ENCODE measurements at places on chromosomes 13 and 19. TPM values are rescaled to one million over a fixed set of nuclear protein-coding genes. Genes with fewer than 3 reads are reported as not detected.

DNA sequence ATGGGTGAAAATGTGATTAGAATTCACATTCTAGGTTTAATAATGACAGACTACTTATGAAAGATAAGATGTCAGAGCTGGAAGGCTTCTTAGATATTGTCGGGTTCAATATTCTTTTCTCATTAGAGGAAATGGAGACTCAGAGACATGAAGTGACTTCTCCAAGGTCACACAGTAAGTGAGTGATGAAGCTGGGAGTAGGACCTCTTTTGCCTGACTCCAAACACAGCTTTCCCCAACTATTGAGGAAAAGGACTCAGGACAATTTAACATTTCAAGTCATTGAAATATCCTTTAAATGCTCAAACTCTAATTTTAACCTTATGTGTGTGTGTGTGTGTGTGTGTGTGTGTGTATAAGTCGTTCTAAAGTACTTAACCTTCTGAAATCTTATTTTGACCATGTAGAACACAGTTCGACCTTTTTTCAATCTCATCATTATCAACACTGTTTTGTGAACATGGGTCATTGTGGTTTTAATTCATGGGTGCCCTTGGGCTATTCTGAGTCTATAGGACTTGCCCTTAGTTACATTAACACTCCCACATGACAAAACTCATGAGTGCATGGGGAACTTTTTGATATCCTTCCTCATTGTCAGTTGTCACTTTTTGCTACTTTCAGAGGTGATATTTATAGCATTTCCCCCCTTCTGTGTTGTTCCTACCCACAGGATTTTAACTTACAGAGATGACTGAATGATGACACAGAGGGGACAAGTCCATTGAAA lies 53.0 kb downstream of the LRCH1 start:
- H3K4me3 ChIP-seq, result no peak overlapping the region
- peaks cover 93% of the 10 kb centered on the region for H3K4me1 ChIP-seq
- H3K27ac ChIP-seq, result peak overlapping the region; percentile 66
- no peaks in the 10 kb centered on the region for H3K36me3 ChIP-seq

- H3K4me1 ChIP-seq, result no peaks in the 10 kb centered on the region
- no peaks in the 10 kb centered on the region for H3K36me3 ChIP-seq
- H3K27me3 ChIP-seq, result no peaks in the 10 kb centered on the region
- H3K27ac ChIP-seq, result no peak overlapping the region
These were observed 432.9 kb upstream of the PCDH9 start for GRCh38 chr13:67662997-67663396.

GRCh38 chr19:7010722-7011593 lies 10.3 kb downstream of the MBD3L2B start:
- no peaks in the 10 kb centered on the region for H3K27me3 ChIP-seq
- no peaks in the 10 kb centered on the region for H3K36me3 ChIP-seq
- no peak overlapping the region for H3K27ac ChIP-seq
- no peaks in the 10 kb centered on the region for H3K4me1 ChIP-seq
- DNase-seq, result no peak

DNA sequence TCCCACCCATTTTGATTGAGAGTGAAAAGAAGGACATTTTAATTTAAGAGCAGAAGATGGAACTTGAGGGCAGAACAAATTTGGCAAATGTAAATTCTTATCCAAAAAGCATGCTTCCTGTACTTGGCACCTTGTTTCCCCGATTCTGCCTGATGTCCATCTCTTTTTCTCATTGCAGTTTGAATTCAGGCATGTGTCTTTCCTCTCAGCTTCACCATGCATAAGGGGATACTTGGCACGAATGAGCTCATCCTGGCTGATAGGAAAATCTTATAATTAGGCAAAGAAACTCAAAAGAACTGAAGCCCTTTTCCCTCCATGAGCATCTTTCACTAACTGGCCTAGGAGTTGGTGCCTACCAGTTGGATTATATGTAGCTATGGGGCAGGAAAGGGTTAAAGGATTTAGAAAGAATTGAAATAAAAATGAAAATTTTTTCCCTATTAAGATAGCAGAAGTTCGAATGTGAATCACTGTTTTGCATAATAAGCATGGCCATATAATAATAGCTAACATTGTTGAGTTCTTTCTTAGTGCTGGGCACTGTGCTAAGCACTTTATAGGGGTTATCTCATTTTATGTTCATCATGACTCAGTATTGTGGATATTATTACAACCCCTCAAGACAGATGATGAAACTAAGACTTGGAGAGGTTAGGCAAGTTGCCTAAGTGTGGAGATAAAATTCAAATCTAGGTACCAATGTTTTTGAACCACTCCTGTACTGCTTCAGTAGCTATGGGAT lies 386.6 kb downstream of the KCNRG start:
- H3K4me1 ChIP-seq, result no peaks in the 10 kb centered on the region
- H3K27me3 ChIP-seq, result no peaks in the 10 kb centered on the region
- no peaks in the 10 kb centered on the region for H3K36me3 ChIP-seq
- no peak overlapping the region for H3K4me3 ChIP-seq
- peak overlapping the region; percentile 18 for H3K27ac ChIP-seq
- no peak for DNase-seq

DNA sequence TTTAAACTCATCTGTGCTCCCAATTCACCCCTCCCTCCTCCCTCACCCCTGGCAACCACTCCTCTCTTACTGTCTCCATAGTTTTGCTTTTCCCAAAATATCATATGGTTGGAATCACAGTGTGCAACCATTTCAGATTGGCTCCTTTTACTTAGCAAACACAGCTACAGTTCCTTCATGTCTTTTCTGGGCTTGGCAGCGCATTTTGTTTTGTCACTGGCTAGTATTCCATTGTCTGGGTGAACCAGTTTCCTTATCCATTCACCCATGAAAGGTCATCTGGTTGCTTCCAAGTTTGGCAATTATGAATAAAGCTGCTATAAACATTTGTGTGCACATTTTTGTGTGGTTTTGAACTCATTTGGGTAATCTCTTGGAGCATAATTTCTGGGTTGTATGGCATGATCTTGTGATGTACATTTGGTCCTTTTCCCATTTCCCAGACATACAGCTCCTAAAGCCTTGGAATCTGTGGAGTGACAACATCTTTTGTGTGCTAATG lies 23.9 kb upstream of the GAS6 start:
- H3K27ac ChIP-seq, result no peak overlapping the region
- H3K36me3 ChIP-seq, result no peaks in the 10 kb centered on the region
- no peaks in the 10 kb centered on the region for H3K27me3 ChIP-seq
- H3K4me3 ChIP-seq, result no peak overlapping the region
- H3K4me1 ChIP-seq, result peaks cover 30% of the 10 kb centered on the region

- H3K4me1 ChIP-seq, result peaks cover 3% of the 10 kb centered on the region
- H3K4me3 ChIP-seq, result no peak overlapping the region
- H3K27me3 ChIP-seq, result no peaks in the 10 kb centered on the region
- no peak overlapping the region for H3K27ac ChIP-seq
- H3K36me3 ChIP-seq, result no peaks in the 10 kb centered on the region
These were observed 4.6 kb downstream of the WDR62 start for GRCh38 chr19:36059180-36059910.

DNA sequence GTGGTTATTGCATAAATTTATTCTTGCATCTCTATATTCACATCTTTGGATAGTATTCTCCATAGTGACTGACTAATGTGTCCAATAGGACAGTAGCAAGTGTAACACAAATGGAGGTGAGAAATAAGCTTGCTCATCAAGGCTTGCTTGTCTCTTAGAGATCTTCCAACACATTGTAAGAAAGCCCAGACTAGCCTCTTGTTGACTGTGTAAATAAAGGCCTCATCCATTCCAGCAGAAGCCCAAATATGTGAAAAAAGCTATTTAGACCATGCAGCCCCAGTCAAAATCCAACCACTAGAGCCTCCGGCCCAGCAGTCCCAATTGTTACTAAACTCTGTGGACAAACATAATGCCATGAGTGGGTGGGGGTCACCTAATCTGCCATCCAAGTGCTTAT lies 2.7 kb upstream of the ZNF615 start:
- DNase-seq, result no peak
- peaks cover 28% of the 10 kb centered on the region for H3K36me3 ChIP-seq
- H3K27ac ChIP-seq, result no peak overlapping the region
- no peak overlapping the region for H3K4me3 ChIP-seq

- H3K4me1 ChIP-seq, result peaks cover 65% of the 10 kb centered on the region
- no peak overlapping the region for H3K27ac ChIP-seq
- H3K4me3 ChIP-seq, result no peak overlapping the region
- no peaks in the 10 kb centered on the region for H3K27me3 ChIP-seq
- no peaks in the 10 kb centered on the region for H3K36me3 ChIP-seq
- DNase-seq, result no peak
These were observed 74.0 kb upstream of the DOCK9 start for GRCh38 chr13:99051768-99052455.

DNA sequence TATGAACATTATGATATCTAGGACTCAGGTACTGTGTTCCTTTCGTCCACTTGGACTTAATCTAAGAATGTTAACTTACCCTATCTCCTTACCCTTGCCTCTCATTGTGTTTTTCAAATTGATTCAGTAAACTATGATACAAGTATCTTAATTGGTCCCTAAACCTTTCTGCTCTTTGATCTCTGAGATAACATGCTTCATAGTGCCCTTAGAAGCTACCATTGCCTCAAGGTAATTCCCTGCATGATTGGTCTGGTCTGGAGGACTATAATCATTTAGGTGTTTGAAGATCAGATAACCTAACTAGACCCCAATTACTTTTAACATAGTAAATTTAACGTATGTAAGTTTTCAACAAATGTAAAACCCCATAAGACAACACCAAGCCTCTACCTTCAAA lies 169.9 kb upstream of the NBEA start:
- no peak overlapping the region for H3K4me3 ChIP-seq
- DNase-seq, result no peak
- no peaks in the 10 kb centered on the region for H3K4me1 ChIP-seq

- H3K4me1 ChIP-seq, result no peaks in the 10 kb centered on the region
- no peak for DNase-seq
- H3K36me3 ChIP-seq, result no peaks in the 10 kb centered on the region
- H3K4me3 ChIP-seq, result no peak overlapping the region
These were observed 20.5 kb downstream of the DZIP1 start for GRCh38 chr13:95624020-95624419.

GRCh38 chr19:29671393-29672160 lies 6.3 kb downstream of the PLEKHF1 start:
- H3K4me3 ChIP-seq, result no peak overlapping the region
- peak overlapping the region; percentile 88 for H3K27ac ChIP-seq
- no peaks in the 10 kb centered on the region for H3K27me3 ChIP-seq
- peaks cover 80% of the 10 kb centered on the region for H3K4me1 ChIP-seq

- H3K4me1 ChIP-seq, result no peaks in the 10 kb centered on the region
- no peaks in the 10 kb centered on the region for H3K27me3 ChIP-seq
- no peak for DNase-seq
- H3K4me3 ChIP-seq, result no peak overlapping the region
- H3K36me3 ChIP-seq, result no peaks in the 10 kb centered on the region
These were observed 9.3 kb downstream of the MPND start for GRCh38 chr19:4352701-4353121.

- no peak for DNase-seq
- no peak overlapping the region for H3K4me3 ChIP-seq
- H3K27me3 ChIP-seq, result no peaks in the 10 kb centered on the region
- no peaks in the 10 kb centered on the region for H3K36me3 ChIP-seq
- H3K27ac ChIP-seq, result peak overlapping the region; percentile 61
These were observed 194.4 kb downstream of the KCNRG start for GRCh38 chr13:50209631-50210030.

DNA sequence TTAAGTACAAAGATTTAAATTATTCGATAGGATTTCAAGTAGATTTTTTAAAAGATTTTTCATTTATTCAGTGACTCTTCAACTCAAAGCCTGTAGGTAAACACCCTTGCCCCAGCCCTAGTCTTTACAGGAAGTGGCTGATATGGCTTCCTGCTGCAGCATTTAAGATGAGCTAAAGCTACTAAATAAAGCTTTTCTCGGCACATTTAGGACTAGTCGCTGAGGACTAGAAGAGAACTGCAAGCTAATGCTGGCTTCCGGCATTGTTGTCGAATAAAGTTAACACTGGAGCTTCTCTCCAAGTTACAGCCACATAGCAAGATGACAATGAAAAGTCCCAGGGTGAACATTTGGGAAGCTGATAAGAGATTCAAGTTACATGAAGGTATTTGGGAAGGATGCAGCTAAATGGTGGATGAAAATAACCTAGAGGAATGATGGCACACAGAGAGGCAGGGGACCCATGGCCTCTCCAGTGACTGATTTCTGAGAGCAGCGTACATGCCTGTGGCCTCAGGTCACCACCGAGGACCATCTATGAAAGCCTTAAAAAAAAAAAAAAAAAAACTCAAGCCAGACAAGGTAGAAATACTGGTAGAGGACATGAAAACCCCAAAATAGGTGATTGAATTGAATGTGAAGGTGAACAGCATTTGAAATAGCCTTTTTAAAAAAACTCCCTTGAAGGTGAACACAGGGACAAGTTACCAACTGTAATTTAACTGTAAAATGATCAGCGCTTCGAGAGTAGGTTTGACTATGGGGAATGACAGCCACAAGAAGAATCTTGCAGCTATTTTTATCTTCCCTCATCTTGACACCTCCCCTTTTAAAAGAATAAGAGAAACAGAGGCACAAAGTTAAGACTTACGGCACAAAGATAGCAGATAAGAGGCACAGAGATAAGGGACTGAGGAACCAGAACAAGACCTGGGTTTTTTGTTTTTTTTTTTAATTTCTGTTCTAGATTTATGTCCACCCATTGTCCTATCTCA lies 155.4 kb downstream of the DCT start:
- H3K4me1 ChIP-seq, result no peaks in the 10 kb centered on the region
- DNase-seq, result no peak
- H3K36me3 ChIP-seq, result no peaks in the 10 kb centered on the region
- no peak overlapping the region for H3K4me3 ChIP-seq

RFPL4A gene
- not detected for total RNA-seq

KCNRG gene
- total RNA-seq, result 0.35 TPM

SIGLEC14 gene
- total RNA-seq, result 0.81 TPM

ZBTB32 gene
- not detected for total RNA-seq

ZNF728 gene
- total RNA-seq, result 4.2 TPM

OR7D2 gene
- not detected for total RNA-seq

RDH8 gene
- not detected for total RNA-seq
